ENCODE measurements at places on chromosomes 3 and 15.

- peaks cover 4% of the 10 kb centered on the region for H3K4me1 ChIP-seq
- no peak for DNase-seq
- H3K27ac ChIP-seq: no peak overlapping the region
Observed at GRCh38 chr15:66226736-66227135, 26.8 kb downstream of the MEGF11 start.

- no peak overlapping the region for H3K4me3 ChIP-seq
- H3K4me1 ChIP-seq: peaks cover 59% of the 10 kb centered on the region
- no peak for DNase-seq
- no peak overlapping the region for H3K27ac ChIP-seq
Observed at GRCh38 chr3:52036222-52036694, 20.1 kb downstream of the DUSP7 start.

- H3K4me1 ChIP-seq: no peaks in the 10 kb centered on the region
- DNase-seq: no peak
- H3K27me3 ChIP-seq: no peaks in the 10 kb centered on the region
- no peak overlapping the region for H3K27ac ChIP-seq
- no peak overlapping the region for H3K4me3 ChIP-seq
Observed at GRCh38 chr3:97658668-97659285, 105.8 kb upstream of the ARL6 start.

DNA sequence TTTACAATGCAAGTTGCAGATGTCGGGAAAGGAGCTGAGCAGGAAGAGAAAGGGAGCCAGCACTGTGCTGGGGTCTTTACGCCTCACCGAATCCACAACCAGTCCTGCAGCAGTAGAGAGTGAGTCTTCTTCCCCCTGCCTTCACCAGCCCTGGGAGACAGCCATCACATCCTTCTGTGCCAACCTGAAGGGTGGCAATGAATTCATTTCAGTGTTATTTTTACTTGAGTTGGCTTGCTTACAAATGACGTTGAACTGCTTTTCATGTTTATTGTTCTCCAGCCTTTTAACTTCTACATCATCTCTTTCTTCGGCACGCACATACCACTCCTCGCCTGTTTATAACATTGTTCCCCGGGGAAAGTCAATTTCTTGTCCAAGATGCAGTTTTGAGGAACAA is 77.1 kb downstream of the TRIM42 start:
- H3K4me3 ChIP-seq: no peak overlapping the region
- H3K36me3 ChIP-seq: no peaks in the 10 kb centered on the region
- H3K27me3 ChIP-seq: peaks cover under 1% of the 10 kb centered on the region
- DNase-seq: no peak
- no peak overlapping the region for H3K27ac ChIP-seq
- no peaks in the 10 kb centered on the region for H3K4me1 ChIP-seq

- no peaks in the 10 kb centered on the region for H3K36me3 ChIP-seq
- no peaks in the 10 kb centered on the region for H3K4me1 ChIP-seq
- H3K27me3 ChIP-seq: no peaks in the 10 kb centered on the region
- no peak for DNase-seq
- no peak overlapping the region for H3K27ac ChIP-seq
Observed at GRCh38 chr3:17820275-17820674, 77.8 kb upstream of the TBC1D5 start.

DNA sequence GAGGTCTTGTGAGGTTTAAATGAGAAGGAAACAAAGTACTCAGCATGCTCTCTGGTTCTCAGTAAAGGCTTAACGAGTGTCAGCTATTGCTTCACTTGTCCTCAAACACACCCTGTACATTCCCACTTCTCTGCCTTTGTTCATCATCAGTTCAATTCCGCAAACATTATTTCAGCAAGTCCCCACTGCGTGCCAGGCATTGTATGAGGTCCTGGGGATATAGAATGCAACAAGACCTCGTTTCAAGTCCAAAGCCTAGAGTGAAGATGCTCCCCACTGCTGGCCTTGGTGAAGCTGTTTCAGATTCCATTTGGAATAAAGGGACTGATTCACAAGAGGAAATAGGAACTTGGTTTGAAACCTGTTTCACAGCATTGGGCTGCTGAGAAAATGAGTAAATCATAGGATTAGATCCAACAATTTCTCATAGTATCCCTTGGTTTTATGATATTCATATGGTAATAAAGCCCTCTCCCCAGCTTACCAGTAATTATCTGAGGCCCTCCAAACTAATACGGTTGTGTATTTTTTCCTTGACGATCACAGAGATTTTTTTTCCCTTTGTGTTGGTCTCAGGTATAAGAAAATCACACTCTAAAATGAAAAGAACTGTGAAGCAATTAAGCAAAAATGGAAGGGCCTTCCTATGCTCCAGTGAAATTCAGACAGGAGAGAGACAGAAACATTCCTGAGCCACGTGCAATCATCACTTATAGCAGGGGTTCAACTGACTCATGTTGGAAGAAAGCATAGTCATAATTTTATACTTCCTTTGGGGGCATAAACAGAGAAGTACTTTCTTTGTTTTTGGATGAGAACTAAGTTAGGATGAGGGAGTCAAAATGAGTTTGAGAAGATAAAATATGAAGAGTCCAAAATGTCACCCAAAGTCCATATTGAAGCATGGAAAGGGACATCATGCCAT is 258.6 kb downstream of the RORA start:
- no peak overlapping the region for H3K4me3 ChIP-seq
- no peaks in the 10 kb centered on the region for H3K27me3 ChIP-seq
- no peak for DNase-seq
- no peak overlapping the region for H3K27ac ChIP-seq

DNA sequence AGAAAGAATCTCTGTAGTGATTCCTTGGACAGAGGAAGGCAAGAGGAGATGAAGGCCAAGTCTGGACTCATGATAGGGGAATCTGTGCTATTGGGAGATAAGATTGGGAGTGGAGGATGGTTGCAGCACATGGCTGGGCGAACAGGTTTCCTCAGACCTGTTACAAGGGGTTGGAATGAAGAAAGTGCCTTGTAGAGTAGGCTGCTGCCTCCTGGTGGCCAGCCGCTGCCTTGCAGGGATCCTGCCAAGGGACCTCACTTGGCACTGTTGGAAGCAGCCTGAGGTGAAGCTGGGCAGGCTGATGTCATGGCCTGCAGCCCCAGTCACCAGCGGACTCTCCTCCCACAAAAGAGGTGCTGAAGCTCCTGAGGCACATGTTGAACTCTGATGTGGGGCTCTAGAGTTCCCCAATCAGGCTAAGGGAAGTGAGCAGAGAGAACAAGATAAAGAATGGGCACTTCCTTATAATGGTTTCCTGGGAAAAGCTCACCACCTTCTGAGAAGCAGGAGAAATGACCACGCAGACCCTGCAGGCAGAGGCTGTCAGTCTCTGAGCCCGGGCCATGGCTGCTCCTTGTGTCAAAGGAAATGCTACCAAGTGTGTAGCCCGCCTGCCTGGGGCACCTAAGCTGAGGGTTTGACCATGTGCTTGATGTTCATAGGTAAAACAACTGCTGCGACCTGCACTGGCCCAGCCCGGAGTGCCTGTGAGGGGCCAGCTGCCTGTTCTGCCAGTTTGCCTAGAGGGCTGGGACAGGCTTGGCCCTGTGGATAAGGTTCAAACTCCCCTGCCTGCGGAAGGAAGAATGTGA is 1.6 kb upstream of the TEX264 start:
- no peaks in the 10 kb centered on the region for H3K27me3 ChIP-seq
- no peak overlapping the region for H3K27ac ChIP-seq
- H3K4me1 ChIP-seq: peaks cover 46% of the 10 kb centered on the region
- peaks cover 6% of the 10 kb centered on the region for H3K36me3 ChIP-seq
